ENCODE measurements at places on chromosomes 1 and 21. TPM values are rescaled to one million over a fixed set of nuclear protein-coding genes. Genes with fewer than 3 reads are reported as not detected.

DNA sequence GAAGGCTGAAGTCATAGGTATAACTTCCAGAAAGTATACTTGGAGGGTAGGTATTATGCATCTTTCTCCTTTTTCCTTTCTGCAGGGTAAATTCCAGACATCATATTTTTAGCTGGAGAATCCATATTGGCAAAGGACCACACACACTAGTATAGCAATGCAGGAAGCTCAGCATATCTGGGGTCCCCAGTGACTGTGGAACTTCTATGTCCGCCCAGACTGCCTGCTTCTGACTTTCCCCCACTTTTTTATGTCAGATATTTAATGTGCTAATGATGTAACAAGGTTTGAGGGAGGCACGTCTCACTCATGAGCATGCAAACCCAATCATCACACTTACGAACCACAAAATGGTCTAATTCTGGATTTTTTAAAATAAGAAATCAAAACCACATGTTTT, 90.4 kb downstream of the BACH1 start:
- DNase-seq, result no peak

GRCh38 chr1:212871976-212872375, 13.9 kb downstream of the FLVCR1 start:
- DNase-seq, result no peak

- DNase-seq, result no peak
These were observed 9.9 kb downstream of the CHTOP start for GRCh38 chr1:153643816-153644215.

- DNase-seq, result no peak
These were observed 71.4 kb upstream of the GORAB start for GRCh38 chr1:170460414-170461155.

- peak; percentile 11 for DNase-seq
These were observed 329.3 kb upstream of the PRMT6 start for GRCh38 chr1:106727171-106727570.

DNA sequence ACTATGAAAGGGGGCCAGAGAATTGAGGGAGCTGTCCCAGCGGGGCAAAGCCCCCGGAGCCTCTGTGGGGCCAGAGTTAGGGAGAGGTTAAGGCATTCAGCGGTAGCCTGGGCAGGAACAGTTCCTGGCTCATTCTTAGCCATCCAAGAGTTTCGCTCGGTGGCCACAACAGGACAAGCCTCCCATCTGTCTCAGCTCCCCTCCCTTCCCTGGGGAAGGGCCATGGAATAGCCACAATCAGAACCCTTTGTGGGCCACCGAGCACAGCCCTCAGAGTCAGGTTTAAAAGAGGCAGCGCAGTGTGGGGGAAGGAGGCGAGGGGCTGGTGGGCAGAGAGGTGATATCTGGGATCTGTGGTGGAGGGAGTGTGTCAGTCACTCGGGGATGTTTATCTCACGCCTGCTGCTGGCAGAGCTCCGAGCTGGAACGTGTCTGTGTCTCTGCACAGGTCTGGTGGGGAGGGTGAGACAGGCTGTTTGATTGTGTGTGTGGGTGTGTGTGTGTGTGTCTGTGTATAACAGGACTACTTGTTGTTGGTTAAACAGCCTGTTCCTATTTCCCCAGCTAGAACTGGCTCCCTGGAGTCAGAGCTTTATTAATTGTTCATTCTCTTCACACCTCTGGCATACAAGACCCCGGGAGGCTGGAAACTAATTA, 49.6 kb upstream of the GOLT1A start:
- peak; percentile 29 for DNase-seq

GRCh38 chr1:227942716-227943261, 4.9 kb downstream of the WNT9A start:
- no peak for DNase-seq

GRCh38 chr1:88802950-88803349, 88.4 kb downstream of the GTF2B start:
- no peak for DNase-seq

DNA sequence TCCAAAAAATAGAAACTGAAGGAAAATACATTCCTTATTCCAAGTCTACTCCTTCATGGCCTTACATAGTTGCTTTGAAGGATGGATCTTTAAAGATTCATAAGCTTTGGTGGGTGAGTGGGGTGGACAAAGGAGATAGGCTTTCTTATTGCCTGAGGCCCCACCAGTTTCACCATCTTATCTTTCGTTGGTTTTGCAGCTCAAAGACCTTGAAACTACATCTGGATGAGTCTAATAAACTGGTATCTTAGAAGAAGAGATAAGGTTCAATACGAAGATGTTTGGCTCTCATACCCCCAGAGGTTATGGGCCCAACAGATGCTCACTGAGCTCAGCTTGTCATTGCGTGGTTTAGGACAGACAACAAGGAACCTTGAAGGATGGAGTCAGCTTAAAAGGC, 201.5 kb downstream of the HS2ST1 start:
- no peak for DNase-seq

DNA sequence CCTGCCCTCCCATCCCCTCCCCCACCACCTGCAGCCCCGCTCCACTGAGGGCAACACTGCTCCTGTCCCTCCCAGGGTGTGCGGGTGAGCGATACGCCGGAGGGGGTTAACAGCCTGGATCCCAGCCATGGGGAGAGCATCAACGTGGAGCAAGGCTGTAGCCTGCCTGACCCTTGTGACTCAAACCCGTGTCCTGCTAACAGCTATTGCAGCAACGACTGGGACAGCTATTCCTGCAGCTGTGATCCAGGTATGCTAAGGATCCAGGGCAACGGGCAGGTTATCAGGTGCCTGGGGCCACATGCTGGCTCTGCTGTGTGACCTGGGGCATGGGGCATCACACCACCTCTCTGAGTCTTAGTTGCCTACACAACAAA, 15.0 kb downstream of the CELSR2 start:
- no peak for DNase-seq

- peak; percentile 63 for DNase-seq
These were observed 9.3 kb upstream of the ST6GALNAC3 start for GRCh38 chr1:76065270-76065669.

- no peak for DNase-seq
These were observed 29.5 kb downstream of the ADGRB2 start for GRCh38 chr1:31734582-31735107.

DNA sequence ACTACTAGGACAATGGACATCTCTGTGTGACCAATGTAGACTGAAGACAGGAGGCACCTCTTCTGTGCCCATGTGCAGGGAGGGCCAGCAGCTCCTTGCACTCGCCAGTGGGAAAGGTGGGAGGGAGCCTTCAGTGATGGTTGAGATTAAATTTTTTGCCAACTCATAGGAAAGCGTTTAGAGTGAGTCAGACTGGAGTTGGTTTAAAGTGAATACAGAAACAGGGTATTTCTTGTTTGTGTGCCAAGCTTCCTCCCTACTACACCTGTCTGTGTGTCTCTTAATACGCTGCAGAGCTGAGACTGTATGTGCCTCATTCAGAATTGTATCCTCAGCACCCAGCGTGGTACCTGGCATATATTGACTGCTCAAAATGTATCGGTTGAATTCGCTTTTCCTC, 13.5 kb upstream of the COL16A1 start:
- no peak for DNase-seq

DNA sequence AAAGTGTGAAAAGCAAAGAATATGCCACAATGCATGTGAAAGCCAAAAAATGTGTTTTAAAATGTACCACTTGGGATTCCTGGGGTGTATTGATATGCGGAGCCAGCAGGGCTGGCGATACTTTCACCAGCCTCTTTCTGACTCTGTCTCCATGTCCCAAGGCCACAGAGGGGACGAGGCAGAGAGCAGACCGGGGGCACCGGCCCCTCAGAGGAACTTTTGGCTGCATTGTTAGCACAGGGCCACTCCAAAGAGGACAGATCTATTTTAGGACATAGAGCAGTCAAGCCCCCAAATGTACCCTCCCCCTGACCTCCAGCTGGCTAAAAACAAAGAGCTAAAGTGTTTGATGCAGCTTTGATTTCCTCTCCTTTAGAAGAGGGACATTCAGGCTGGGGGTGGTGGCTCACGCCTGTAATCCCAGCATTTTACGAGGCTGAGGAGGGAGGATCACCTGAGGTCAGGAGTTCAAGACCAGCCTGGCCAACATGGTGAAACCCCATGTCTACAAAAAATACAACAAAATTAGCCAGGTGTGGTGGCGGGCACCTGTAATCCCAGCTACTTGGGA, 25.6 kb upstream of the ZNF436 start:
- peak; percentile 54 for DNase-seq

GRCh38 chr1:87174724-87175245, 153.9 kb upstream of the LMO4 start:
- peak; percentile 68 for DNase-seq

- no peak for DNase-seq
These were observed 48.1 kb downstream of the PRKCZ start for GRCh38 chr1:2098301-2098698.

- DNase-seq, result no peak
These were observed 21.9 kb upstream of the KIF14 start for GRCh38 chr1:200642481-200642880.

DNA sequence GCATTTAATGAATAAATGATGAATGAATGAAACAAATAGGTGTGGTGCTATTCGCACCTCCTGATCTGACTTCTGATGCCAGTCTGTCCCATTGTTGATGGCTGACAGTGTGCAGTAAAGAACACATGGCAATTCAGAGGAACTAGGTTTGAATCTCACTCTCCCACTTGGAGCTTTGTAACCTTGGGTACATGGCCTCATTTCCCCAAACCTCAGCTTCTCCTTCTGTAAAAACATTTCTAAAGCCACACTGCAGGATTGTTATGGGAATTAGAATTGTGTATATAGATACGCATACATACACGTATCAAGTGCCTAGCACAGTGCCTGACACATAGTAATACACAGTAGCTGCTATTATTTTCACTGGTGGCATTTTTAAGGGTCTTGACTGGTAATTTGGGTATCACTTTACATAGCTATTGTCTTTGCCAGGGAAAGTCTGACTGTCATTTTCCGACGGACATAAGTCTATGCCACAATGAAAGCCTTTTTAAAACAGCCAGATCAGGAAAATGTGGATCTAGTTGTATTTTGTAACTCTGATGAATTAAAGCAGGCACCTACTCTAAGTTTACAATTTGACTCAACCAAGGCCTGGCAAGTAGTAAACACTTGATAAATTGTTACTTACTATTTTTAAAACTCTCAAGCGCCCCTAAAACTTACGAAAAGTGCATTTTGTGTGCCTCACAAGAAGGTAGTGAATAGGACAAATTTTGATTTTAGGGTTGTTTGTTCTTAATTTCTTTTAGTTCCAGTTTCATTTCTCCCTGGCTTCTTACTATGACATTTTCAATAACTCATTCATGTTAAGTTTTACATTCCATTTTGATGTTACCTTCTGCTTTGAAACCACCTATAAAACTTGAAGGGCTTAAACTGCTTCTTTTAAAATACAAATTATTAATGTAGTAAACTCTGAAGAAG, 164.4 kb downstream of the SDCCAG8 start:
- DNase-seq, result no peak

- no peak for DNase-seq
These were observed 5.5 kb upstream of the CFAP410 start for GRCh38 chr21:44344541-44345183.

- DNase-seq, result no peak
These were observed 22.6 kb downstream of the NPL start for GRCh38 chr1:182811975-182812722.

GRCh38 chr1:178055779-178056471, 38.0 kb upstream of the RASAL2 start:
- DNase-seq, result peak; percentile 23

DNA sequence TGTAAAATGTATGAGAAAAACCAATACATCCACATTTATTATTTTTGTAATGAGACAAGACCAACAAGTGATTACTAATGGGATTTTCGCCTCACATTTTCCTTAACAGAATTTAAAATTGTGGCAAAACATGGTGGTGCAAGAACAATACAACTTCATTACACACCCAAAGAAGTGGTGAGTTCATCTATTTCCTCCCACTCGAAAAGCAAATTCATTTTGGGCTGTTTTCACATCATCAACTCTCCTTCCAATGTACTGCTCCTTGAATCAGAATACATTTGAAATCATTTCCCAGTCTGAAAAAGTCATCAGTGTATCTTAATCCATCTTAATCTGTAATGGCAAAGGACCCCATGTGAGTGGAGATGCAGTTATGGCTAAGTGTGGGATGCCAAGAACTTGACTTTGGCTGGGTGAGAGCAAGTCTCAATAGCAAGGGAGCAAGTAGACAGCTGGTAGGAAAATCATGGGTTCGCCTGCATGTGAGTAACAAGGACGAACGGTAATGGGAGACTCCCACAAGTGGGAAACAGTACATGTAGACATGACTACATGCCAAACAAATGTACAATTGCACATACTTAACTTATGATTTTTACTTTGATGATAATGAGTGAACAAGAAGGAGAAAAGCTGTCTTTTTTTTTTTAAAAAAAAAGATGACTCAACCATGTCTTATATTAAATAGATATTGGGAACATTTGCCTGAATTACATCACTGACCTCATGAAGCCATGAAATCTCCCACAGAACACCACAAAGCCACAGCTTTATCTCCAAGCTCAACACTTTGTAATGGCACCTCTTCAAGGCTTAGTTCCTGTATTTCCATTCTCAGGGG, 46.0 kb downstream of the RUNX1 start:
- peak; percentile 85 for DNase-seq

Gene DIO1
- 1.1 TPM for total RNA-seq

Gene ADAMTS1
- total RNA-seq, result 165 TPM

Gene SLC5A9
- total RNA-seq, result 20.3 TPM

Gene RHEX
- 7.4 TPM for total RNA-seq

Gene KRTAP10-6
- total RNA-seq, result not detected

Gene GUCA2B
- not detected for total RNA-seq

Gene USP25
- 148 TPM for total RNA-seq

Gene RGS8
- not detected for total RNA-seq

Gene KRTAP6-2
- total RNA-seq, result not detected

Gene HSPB7
- 2.4 TPM for total RNA-seq

Gene SLAMF8
- 40.7 TPM for total RNA-seq

Data from lung (tissue), 17 donors.